ENCODE measurements at places on chromosomes 11 and 22.

DNA sequence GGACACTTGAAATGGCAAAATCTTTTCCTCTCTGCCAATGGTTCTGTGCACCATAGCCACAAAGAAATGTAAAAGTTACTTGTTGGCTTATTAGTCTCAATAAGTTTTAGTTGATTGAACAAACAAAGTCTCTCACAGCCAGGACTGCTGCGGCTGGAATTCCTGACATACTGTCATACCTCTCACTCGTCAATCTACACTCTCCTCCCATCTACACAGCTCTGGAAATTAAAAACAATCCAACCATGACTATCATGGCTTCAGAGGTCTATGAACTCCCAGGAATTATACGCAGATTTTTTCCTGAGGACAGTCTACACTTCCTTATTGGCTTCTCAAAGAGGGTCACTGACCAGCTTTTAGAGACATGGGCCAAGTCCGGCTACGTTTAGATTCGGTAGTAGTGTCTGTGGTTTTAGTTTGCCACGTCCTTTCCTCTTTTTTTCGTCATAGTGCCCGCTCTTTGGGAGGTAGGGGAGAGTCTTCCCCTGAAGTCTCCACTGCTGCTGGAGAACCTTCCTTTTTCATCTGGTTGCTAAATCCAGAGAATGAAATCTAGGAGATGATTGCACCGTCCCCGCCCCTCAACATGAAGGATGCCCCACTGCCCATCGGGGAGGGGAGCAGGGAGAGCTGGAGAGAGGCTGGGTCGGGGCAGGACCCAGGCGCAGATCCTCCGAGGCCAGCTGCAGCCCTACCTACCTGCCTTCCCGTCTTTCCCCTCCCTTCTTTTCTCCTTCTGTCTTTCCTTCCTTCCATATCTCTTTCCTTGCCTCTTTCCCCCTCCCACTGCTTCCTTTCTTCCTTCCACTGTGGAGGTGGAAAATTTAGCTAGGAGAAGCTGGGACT lies 1.0 kb upstream of the PLEKHB1 start:
- DNase-seq, result no peak

- no peak for DNase-seq
These were observed 5.3 kb downstream of the BDNF start for GRCh38 chr11:27694992-27695391.

DNA sequence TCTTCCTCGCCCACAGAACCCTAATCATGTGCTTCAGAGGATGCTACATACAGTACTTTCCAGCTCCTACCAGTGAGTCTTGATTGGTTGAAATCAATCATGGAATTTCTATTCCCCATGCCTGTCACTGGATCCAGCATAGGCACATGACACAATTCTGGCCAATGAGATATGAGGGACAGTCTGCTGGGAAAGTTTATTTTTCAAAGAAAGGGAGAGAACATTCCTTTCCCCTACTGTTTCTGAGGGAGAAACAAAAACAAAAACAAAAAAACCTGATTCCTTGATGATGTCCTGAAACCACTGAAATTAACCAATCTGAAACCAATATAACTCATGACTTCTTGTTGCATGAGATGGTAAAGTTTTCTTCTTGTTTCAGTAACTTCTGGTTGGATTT lies 3.3 kb upstream of the RCN1 start:
- DNase-seq, result no peak

- no peak for DNase-seq
These were observed 20.7 kb upstream of the NFAM1 start for GRCh38 chr22:42452916-42453315.

GRCh38 chr11:76186776-76187279 lies 19.5 kb downstream of the WNT11 start:
- DNase-seq, result no peak

DNA sequence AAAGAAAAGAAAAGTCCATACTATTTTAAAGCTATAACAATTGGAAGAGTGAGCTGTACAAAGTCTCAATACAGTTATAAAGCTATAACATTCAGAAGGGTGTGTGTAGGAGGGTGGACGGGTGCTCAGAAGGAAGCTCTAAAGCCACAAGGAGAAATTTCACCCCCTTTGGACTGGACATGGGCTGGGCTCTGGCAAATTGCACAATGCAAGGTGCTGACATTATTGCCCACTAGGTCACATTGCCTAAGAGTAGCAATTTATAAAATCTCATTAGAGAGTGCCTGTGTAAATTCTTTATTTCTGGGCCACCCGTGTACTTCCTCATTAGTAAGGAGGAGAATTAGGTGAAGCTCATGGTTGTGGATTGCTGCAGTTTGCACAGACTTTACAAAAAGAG lies 5.7 kb upstream of the APOBEC3A start:
- DNase-seq, result no peak

- DNase-seq, result no peak
These were observed 2.0 kb downstream of the RPS13 start for GRCh38 chr11:17075506-17075905.

DNA sequence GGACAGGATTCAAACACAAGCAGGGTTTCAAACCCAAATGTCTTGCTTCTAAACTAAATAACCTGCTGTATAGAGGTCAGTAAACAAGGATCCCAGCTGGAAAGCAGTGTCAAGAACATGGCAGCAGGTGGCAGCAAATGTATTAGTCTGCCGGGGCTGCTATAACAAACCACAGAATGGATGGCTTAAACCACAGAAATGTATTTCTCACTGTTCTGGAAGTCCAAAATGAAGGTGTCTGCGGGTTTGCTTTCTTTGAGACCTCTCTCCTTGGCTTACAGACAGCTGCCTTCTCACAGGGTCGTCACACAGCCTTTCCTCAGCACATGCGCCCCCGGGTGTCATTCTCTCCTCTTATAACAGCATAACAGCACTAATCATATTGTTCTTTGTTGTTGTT lies 65.1 kb upstream of the LRRC55 start:
- no peak for DNase-seq

DNA sequence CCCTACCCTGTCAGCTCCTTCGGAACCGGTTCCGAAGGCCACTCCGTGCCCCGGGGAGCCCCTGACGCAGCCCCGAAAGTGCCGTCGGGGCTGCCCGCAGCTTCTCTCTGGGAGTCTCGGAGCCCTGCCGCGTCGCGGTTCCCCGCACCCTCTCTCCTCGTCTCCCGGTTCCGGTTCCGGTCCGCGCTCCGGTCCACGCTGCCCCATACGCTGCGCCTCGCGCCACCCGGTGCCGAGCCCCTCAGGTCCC lies 618 bp downstream of the MTA2 start:
- no peak for DNase-seq

DNA sequence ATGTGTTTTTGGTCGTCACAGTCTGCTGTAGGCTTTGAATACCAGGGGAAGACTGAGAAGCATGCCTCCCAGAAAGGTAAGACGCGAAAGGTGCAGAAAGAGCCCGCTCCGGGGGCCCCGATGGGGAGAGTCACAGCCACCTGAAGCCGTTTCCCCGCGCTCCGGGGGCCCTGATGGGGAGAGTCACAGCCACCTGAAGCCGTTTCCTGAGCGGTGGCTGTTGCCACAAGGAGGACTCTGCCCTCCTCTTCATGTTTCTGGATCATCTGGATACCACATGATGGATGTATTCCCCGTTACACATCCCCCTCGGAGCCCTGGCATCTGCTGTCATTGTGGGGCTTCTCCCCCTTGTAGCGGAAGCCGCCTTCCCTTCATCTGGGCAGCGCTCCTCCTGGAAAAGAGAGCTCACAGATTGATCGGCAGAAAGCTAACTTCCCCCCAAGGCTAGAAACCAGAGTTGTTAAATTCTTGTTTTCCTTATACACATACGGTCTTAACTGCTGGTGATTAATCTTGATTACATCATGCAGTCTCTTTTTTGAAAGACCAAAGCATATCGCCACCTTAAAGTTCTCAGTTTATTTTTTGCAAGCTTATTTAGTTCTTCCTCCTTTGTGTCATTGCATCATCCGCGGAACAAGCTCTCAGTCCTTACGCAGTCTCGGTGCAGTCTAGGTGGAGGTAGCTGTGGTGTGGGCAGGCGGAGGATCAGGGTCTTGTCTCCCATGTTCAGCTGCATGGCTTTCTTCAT lies 17.5 kb downstream of the CTTN start:
- DNase-seq, result no peak

- DNase-seq, result no peak
These were observed 38.3 kb downstream of the SESN3 start for GRCh38 chr11:95192717-95193116.

GRCh38 chr11:35167426-35167954 lies 28.5 kb downstream of the CD44 start:
- no peak for DNase-seq

- no peak for DNase-seq
These were observed 12.0 kb downstream of the STIM1 start for GRCh38 chr11:3867209-3868091.

DNA sequence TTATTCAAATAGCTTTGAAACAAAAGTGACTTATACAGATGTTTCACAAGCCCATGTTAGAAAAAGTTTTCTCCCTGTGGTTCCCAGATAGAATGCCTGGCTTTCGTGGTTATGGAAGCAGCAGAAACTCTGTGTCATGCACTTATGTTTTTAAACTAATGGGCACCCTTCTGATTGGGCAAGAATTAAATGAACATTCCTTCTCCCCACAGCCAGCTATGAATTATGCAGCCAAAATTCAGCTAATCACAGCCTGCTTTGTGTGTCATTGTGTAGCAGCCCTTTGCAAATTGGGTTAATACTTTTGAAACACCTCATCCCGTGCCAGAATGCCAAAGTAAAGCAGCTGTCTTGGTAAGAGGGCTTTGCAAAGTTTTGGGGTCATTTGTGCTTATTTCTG lies 46.9 kb downstream of the PANX1 start:
- no peak for DNase-seq

DNA sequence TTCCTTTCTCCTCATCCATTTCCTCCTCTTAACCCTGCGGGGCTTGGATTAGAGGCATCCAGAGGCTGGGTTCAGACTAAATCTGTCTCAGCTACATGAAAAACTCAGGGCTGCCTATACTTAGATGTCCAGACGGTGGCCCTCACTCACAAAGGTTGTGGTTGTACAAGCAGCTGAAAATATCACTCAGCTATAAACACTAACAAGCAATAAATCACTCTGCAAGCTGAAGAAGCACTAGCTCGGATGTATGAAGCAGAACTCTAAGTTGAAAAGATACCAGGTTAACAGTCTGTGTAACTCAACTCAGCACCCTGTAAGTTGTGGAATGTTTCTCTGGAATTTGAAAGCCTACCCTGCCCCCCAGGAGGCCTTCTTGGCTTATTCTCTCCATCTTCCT lies 82.9 kb downstream of the EXT2 start:
- no peak for DNase-seq

DNA sequence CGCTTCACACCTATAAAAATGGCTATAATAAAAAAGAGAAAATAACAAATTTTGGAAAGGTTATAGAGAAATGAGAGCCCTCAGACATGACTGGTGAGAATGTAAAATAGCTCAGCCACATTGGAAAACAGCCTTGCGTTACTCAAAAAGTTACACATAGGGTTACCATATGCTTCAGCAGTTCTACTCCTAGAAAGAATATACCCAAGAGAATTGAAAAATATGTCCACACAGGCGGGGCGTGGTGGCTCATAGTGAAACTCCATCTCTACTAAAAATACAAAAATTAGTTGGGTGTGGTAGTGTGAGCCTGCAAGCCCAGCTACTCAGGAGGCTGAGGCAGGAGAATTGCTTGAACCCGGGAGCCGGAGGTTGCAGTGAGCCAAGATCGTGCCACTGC lies 7.6 kb upstream of the JHY start:
- no peak for DNase-seq
